Lung (tissue), 17 donors: ENCODE measurements at places on chromosomes 12 and 14.

GRCh38 chr14:75369506-75369905, 58.3 kb upstream of the JDP2 start:
- DNase-seq: peak; percentile 10

DNA sequence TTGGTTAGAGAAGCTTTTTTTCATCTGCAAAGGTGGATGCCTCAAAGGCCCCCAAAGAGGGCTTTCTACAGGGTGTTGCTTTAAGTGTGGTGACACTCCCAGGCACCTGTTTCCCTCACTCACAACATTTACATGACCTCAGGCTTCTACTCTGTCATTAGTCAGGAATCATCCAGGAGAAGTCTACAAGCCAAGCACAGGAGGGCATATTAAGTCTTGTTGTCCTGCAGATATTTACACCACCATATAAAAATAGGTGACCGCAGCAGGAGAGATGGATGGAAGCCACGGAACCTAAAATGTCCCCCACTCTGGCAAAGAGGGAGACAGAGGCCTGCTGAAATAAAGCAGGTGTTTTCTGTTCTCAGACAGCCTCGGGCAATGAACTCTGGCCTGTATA, 7.5 kb upstream of the DPF3 start:
- no peak for DNase-seq

DNA sequence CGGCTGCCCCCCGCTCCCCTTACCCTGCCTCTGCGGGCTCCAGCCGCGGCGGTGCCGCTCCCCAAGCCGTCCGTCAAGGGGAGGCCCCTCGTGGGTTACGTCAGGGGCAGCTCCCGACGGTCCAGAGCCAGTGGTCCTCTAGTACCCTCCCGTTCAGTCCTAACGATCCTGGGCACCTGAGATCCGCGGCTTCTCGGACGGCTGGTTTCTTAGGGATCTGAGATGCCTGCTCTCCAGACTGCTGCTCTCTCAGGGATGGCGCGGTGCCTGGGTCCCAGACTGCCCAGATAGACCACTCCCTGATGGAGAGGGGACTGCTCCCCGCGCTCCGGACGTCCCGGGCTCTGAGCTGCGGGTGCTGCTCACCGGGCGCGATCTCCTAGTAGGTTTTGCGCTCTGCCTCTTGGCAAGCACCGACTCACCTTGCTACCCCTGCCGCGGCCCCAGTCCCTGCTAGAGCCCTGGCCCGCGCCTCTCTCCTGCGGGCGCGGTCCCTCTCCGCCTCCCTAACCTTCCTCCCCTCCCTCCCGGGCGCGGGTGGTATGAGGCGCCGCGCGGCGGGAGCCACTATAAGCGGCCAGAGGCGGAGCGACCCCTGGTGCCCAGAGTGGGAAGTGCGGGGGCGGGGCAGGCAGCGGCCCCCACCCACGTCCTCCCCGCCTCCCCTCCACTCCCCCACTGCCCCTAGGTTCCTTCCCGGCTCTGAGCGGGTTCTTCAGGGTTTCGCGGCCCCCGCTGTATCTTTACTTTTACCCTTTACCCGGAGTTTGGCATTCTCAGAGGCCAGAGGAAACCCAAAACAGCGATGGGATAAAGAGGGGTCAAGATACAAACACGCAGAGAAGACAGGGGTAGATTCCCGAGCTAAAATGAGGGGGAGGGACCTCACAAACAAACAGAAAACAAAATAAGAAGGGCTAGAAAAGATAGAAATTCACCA, at the start of gene C1QL4:
Gene C1QL4 (minus strand): TSS at position 544 of the 940 bp plus-strand sequence. CDS start 711 bp downstream, outside the sequence.
- peak; percentile 84 for DNase-seq

DNA sequence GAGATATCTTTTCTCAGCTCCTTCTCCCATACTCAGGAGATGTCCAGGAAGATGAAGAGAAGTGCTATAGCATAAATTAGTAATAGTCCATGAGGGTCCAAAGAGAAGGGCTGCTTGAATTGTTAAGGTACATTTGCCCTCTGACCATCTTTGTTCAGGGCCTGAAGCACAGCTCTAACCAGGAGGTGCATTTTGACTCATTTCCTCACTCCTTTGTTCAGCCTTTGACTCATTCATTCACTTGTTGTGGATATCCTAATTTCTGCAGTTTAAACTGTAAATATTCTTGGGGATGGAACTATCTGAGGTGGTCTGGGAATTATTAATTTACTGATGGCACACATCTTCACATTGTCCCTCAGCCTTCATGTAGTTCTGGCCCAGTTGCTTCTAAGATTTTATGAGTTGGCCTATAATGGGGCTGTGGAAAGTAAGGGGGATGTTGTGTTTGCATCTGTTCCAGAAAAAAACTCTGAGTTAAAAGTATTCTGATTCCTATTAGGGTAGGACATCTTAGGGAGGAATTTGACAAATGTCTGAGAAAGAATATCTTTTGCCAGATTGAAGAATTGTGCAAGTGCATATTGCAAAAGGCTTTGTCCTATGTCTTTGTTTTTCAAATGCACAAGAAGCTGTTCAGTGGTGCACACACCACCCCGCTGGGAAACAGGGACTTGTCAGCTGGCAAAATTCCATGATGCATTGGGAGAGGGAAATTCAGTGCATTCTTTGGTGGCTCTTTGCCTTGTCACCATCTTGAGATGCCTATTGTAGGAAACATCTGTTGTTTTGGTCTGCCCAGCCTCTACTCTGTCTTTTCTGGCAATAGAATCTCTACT, 22.1 kb downstream of the SMOC1 start:
- DNase-seq: peak; percentile 79

- no peak for DNase-seq
Observed at GRCh38 chr12:128607641-128608040, 216.1 kb downstream of the SLC15A4 start.

GRCh38 chr12:94255428-94255827, 107.1 kb downstream of the PLXNC1 start:
- no peak for DNase-seq

DNA sequence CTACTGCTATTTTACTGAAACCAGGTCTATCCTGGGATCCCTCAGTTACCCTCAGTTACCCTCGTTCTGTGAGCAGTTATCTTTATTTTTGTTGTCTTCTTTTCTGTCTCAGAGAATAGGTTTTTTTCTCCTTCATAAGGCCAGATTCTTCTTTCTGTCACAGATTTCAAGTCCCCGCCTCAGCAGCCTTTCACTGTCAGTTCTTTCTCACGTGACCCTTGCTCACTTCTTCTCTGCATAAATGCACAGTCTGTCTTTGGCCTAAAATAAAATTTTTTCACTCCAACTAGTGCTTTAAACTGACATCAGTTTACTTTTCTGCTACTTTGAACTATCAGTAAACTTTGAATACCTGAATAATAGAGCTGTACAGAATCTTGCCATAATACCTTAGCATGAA, 299.7 kb downstream of the ERC1 start:
- no peak for DNase-seq

DNA sequence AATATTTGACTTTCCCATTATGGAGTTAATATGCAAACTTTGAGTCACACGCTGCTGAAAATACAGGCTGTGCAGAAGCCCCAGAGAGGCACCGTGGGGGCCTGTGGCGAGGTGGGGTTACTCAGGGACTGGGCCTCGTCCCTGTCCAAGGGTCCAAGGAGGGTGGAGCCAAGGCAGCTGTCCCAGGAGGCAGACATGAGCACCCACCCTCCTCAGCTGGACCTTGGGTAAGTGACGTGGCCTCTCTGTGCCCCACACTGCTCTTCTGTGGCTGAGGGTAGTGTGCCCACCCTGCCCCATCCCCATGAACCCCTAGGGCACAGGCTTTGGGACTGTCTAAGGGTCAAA, 39.4 kb downstream of the FAM222A start:
- peak; percentile 7 for DNase-seq

GRCh38 chr14:38808734-38809455, 294.1 kb downstream of the SEC23A start:
- DNase-seq: no peak

DNA sequence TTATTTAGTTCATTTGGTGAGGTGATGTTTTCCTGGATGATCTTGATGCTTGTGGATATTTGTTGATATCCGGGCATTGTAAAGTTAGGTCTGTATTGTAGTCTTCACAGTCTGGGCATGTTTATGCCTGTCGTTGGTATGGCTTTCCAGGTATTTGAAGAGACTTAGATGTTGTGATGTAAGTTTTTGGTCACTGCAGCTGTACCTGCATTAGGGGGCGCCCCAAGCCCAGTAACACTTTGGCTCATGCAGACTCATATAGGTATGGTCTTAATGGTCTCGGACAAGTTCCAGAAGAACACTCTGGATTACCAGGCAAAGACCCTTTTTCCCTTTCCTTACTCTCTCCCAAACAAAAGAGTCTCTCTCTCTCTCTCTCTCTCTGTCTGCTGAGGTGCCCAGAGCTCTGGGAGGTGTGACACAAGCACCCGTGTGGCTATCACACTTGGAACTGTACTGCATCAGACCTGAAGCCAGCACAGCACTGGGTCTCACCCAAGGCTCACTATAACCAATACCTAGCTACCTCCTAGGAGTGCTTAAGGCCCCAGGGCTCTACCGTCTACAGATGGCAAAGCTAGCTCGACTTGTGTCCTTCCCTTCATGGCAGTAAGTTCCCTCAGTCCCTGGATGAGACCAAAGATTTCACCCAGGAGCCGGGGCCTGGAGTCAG, 425.8 kb upstream of the ATXN7L3B start:
- no peak for DNase-seq

DNA sequence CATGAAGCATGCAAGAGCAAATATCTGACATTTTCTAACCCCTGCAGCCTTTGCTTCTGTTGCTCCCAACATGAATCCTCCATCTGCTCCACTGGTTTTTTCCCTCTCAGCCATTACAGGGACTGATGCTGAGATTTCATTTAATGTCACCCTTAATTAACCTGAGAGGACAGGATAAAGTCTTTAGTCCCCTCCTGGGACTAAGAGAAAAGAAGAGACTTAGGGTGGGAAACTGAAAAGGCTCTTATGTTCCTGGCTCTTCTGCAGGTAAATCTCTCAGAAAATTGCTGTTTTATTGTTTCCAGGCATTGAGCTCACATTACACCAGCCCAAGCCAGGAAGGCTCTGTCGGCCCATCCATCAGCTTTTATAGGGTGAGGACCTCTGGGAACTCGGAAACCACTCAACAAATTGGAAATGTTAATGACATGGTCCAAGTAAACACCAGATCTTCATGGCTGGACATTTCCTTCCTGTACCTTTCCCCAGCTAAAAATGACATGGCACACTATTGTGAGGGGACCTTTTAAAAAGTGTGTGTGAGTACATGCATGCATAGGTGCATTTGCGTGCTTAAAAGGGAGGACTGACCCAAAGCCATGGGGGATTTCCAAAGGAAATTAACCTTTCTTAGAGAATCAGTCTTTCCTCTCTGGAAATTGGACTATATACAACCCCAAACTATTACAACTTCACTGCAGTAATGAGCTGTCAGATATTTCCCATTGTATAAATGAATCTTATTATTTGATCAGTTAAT, 408.1 kb upstream of the TMTC1 start:
- DNase-seq: no peak

GRCh38 chr12:7797698-7798398, 8.6 kb downstream of the NANOG start:
- no peak for DNase-seq

- DNase-seq: no peak
Observed at GRCh38 chr14:86575141-86575540, 1045.2 kb downstream of the FLRT2 start.

GRCh38 chr14:65243766-65244442, 141.6 kb upstream of the MAX start:
- DNase-seq: no peak

GRCh38 chr12:19577281-19577530, 137.9 kb downstream of the AEBP2 start:
- no peak for DNase-seq

DNA sequence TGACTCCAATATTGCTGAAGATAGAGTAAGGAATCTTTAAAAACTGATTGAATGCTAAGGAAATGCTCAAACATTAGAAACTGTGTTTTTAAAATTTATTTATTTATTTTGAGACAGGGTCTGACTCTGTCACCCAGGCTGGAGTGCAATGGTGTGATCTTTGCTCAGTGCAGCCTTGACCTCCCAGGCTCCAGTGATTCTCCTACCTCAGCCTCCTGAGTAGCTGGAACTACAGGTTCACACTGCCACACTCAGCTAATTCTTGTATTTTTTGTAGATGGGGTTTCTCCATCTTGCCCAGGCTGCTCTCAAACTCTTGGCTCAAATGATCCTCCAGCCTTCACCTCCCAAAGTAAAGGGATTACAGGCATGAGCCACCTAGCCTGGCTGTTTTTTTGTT, 3.3 kb upstream of the DCAF5 start:
- DNase-seq: no peak

GRCh38 chr14:77284466-77284865, 13.5 kb upstream of the NGB start:
- no peak for DNase-seq

DNA sequence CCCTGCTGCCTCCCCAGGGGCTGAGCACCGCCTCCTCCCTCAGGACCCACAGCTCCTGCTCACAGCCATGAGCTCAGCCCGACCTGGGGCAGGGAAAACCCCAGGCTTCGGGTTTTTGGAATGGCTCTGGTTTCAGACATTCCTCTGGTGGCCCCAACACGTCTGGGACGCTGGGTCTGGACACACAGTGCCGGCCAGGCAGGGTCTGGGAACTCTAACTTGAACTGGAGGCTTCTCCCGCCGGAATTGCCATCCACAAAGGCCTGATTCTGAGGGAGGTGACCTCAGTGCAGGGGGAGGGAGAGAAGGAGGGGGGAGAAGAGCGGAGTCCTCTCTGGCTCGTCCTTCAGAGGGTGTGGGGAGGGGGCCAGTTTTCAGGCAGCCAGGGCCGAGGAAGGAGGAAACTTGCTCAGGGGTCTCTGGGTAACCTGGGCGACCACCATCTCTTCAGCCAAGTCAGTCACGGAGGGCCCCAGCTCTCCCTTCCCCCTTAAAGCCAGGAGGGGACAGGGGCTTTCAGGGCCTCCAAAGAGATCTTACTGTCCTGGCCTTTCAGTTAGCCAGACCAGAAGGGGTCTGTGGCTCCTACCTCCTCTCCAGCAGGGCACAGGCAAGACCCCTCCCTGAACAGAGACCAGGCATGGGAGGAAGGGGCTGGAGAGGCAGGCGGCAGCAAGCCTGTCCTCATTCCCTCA, 19.4 kb downstream of the NCKAP5L start:
- peak; percentile 65 for DNase-seq

- no peak for DNase-seq
Observed at GRCh38 chr12:127383281-127383680, 883.7 kb upstream of the TMEM132C start.
